Hippocampal formation (tissue), 2 donors: ENCODE measurements at places on chromosomes 12 and 14.

GRCh38 chr12:93266-94005 is 26.9 kb downstream of the IQSEC3 start:
- no peak for DNase-seq

DNA sequence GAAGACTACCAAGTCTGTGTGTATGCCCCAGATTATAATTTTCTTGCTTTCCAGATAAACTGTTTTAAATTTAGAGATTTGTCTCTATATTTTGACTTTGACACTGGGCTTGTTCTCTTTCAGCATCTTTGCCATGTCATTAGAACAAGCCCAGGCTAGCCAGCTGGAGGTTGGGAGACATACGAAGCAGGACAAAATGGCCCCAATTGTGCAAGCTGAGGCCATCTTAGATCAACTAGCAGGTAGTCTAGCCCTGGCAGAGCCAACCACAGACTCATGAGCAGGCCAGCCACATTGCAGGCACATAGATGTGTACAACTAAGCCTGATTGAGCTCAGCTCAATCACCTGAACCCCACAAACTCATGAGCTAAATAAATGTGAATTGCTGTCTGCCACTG is 321.4 kb downstream of the ATP23 start:
- DNase-seq: no peak

DNA sequence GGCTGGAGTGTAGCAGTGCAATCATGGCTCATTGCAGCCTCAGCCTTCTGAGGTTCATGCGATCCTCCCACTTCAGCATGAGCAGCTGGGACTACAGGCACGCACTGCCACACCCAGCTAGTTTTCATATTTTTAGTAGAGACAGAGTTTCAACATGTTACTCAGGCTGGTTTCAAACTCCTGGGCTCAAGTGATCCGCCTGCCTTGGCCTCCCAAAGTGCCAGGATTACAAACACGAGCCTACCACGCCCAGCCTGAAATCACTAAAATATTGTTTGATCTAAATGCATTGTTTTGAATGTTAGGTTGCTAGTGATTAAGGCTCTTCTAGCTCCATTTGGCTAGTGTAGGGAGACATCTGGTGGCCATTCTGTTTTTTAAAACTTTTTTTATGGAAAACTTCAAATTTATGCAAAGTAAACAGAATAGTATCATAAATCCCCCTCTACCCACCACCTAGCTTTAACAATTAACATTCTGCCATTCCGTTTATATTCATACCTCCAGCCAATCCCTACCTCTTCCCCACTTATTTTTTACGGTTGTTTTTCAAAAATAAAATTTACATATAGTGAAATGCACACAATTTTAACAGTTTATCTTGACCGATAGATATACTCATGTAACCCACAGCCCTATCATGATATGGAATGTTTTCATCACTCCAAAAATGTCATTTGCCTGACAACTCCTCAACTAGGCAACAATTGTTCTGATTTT is 37.8 kb downstream of the MYO1H start:
- DNase-seq: no peak

DNA sequence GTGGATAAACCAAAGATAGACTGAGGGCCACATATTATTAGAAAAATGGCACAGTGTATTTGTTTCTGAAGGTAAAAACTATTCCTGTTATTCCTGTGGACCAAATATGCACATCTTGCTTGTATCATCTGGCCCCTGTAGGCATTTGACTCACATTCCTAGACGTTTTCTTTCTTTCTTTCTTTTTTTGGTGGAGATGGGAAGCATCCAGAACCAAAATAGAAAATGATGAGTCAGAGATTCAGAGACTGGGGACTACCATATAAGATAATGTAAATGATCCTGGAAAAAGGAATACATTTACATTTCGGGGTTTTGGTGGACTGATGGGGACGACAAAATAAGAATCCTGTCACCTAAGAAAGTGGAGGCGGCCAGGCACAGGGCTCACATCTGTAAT is 24.2 kb downstream of the TRIM9 start:
- no peak for DNase-seq

- no peak for DNase-seq
Observed at GRCh38 chr14:52219488-52220084, 47.9 kb upstream of the PTGDR start.

DNA sequence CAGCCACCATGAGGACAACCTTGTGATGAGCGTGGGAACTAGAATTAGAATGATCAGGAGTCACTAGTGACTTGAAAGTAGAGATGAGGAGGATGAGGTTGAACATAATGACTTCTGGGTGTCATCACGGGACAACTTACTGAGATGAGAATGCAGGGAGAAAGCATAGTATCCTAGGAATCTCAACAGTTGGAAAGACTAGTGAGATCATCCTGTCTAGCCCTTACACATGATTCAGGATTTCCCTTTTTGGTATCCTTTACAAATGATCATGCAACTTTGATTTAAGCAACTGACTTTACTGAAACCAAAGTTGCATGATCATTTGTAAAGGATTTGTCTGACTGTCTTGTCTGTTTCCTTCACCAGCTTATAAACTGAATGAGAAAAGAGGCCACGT is 51.8 kb upstream of the HIF1A start:
- no peak for DNase-seq

- DNase-seq: no peak
Observed at GRCh38 chr14:100731846-100732765, 5.4 kb downstream of the DLK1 start.

DNA sequence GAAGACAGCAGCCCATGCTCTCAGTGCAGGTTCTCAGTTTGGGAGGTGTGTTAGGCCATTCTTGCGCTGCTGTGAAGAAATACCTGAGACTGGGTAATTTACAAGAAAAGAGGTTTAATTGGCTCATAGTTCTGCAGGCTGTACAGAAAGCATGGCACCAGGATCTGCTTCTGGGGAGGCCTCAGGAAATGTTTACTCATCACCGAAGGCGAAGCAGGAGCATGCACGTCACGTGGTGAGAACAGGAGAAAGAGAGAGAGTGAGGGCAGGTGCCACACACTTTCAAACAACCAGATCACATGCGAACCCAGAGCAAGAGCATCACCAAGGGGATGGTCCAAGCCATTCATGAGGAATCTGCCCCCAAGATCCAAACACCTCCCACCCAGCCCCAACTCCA is 9.0 kb upstream of the LRP6 start:
- no peak for DNase-seq

DNA sequence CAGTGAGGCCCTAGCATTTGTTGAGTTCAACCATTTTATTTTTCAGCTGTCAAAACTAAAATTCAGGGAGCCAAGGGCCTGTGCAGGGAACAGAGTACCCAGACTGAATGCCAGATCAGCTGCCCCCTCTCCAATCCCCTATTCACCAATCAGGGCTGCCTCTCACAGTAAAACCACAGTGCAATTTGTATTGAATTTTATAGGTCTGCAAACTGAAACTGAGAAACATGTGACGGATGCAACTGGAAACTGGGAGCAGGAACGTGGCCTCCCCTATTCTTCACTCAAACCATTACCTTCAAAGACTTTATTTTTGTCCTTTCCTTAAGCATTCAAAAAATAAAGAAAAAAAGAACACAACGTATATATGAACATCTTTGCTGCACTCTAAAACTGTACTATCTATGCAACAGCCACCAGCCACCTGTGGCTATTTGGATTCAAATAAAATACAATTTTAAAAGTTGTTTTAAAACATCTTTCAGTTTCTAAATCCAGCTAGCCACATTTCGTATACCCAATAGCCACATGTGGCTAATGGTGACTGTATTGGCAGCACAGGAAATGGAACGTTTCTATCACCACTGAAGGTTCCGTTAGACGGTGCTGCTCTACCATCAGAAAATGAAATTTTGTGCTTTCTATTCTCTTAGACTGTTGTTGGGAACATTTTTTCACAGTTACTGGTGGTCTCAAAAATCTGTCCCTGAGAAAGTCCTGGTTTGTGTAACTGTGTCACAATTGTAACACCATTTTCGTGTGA is 371.3 kb upstream of the FAR2 start:
- DNase-seq: no peak

DNA sequence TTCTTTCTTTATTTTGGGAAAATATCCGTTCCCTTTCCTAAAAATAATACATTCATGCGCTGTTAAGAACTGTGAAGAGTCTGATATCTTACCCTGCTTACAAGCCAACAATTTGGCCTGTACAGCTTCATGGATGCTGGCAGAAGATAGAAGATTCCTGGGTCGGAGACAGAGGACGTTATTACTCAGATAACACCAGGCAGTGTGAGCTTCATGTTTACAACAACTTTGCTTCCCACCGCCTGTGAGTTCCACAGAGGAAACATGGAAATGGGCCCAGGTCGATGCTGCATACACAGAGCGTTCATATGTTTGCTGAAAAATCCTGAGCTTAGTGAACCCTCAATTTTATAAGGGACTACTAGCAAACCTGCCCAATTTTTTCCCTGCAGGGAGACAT is 705.6 kb upstream of the SEL1L start:
- DNase-seq: no peak

GRCh38 chr14:106013879-106014376 is 487.5 kb downstream of the TMEM121 start:
- DNase-seq: no peak

DNA sequence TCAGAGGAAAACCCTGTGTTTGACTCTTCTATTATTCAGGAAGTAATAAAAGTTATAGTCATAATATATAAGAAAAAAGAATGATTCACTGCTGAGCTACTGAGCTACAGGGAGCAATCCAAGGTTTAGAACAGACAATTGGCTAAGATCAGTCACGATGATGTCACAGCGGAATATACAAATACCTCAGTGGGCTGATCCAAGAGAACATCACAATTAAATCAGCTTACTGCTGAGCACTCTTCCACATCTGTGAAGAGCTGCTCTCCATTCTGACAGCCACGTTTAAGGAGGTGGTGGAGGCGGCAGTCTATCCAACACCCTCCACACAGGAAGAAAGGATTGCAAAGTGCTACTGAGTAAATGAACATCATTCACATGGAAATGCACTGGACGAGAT is 271.0 kb downstream of the APAF1 start:
- DNase-seq: no peak

- no peak for DNase-seq
Observed at GRCh38 chr12:88662961-88663360, 82.7 kb upstream of the KITLG start.

- no peak for DNase-seq
Observed at GRCh38 chr12:107126796-107127481, 33.6 kb upstream of the CRY1 start.

DNA sequence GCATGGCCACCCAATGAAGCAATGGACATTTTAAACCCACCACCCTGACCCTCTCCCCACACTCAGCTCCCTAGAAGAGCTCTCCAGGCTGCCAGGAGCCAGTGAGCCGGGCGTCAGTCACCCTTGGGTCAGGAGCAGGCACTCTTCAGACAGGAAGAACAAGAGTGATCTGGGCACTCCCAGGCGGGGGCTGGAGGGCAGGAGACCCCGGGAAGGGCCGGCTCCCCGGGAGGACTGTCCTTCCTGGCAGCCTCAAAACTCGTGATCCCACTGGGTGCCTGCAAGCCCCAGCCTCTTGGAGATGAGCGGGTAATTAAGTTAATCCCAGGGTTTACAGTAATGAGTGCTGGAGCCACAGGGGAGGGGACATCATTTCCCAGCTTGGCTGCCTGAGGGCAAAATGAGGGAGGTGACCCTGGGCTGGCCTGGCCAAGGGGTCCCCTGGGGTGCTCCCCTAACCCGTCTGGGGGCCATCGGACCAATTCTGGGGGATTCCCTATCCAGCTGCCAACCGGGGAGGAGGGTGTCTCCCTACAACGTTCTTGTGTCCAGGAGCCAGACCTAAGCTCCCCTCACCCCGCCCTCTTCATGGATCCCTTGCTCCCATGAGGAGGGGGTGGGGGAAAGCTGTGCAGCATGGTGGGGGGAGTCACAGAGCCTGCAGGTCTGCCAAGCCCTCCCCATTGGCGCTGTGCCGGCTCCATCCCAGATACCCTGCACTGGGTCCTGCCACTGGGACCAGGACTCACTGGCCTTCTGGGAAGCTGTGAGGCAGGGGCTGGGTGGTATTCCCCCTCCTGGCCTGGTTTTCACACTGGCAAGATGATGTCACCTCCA is 59.2 kb downstream of the CCNK start:
- no peak for DNase-seq

GRCh38 chr14:64944041-64944440 is 1.5 kb upstream of the GPX2 start:
- no peak for DNase-seq

DNA sequence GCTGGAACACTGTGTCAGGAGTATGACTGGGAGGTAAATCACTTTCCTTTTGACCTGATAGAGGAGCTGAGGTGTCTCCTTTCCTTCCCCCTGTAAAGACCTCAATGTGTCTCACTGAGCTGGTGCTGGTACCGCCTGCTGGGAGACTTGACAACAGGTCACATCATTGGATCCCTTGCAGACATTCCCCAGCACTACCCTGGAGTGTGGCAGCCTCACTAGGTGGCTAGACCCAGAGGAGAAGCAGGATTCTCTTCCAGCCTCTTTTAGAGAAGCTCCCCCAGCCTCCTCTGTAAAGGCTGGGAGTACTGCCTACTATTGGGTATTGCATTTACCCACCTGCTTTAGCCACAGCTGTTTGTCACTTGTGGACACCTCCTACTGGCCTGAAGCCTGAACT is 223.9 kb downstream of the ADGRD1 start:
- DNase-seq: no peak

DNA sequence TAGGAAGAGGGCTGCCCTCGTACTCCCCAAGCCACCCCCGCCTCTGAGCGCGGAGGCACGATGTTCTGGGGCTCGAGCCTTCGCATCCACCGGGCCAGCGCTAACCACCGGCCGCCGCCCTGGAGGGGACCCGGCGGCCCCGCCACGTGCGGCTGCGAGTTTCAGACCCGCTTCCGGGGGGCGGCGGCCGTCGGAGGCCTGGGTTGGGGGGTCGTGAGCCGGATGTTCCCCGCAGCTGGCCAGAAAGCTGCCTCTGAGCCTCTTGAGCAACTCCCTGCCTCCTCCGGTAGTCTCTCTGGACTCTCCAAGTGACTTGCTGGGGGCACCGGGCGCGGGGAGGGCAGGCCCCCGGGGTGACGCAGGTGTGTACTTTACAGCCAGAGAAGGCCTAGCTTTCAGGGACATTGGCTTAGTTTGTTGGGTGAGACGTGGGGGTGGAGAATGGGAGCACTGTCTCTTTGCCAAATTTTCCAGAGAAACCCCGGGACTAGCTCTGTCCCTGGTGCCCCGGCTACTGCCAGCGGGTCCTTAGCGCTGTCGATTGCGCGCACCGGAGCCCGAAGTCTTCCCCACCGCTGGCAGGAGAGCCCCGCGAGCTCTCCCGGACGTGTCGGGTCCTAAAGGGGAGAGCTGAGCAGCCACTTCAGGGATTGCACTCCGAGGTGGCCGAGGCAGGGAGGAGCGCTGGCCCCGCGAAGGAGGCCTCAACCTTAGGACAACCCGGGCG is 15.6 kb downstream of the OTX2 start:
- DNase-seq: no peak
